GM23338 (cell line): ENCODE measurements at places on chromosomes 16 and 17. TPM values are rescaled to one million over a fixed set of nuclear protein-coding genes. Genes with fewer than 3 reads are reported as not detected.

Gene MYADML2
- 0.78 and 1.7 TPM in 2 replicates for total RNA-seq

Gene IRF8
- 1.4 and 2.8 TPM in 2 replicates for total RNA-seq

Gene AIPL1
- 0.17 and 0.43 TPM in 2 replicates for total RNA-seq

Gene TSR3
- 97.3 and 98.8 TPM in 2 replicates for total RNA-seq

Gene HBA2
- total RNA-seq, result 1.9 TPM in 1 of 2 replicates, not detected in the other

Gene PNMT
- 1.9 and 2.3 TPM in 2 replicates for total RNA-seq

Gene CTNS
- 21.8 and 30.1 TPM in 2 replicates for total RNA-seq

DNA sequence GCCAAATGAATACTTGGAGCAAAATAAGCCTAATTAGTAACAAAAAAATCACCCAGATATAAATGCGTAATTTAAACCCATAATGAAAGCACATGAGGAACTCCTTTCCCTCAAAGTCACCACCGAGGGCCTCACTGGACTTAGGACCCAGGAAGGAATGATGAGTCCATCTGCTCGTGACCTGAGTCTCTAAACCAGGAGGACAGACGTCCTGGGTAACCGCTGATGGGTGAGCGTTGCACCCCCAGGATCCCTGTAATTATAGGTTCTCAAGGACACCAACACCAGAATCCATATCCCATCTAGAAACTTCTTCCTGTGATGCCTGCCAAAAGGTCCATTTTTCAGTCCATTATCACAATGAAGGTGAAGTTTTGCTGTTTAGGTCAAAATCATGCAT, 121.4 kb downstream of the ZNF778 start:
- H3K4me3 ChIP-seq, result no peak overlapping the region
- H3K27ac ChIP-seq, result peak overlapping the region; percentile 60; the same call in 1 of the 2 replicates
- H3K36me3 ChIP-seq, result no peaks in the 10 kb centered on the region
- peaks cover 10% of the 10 kb centered on the region for H3K4me1 ChIP-seq
- DNase-seq, result no peak

DNA sequence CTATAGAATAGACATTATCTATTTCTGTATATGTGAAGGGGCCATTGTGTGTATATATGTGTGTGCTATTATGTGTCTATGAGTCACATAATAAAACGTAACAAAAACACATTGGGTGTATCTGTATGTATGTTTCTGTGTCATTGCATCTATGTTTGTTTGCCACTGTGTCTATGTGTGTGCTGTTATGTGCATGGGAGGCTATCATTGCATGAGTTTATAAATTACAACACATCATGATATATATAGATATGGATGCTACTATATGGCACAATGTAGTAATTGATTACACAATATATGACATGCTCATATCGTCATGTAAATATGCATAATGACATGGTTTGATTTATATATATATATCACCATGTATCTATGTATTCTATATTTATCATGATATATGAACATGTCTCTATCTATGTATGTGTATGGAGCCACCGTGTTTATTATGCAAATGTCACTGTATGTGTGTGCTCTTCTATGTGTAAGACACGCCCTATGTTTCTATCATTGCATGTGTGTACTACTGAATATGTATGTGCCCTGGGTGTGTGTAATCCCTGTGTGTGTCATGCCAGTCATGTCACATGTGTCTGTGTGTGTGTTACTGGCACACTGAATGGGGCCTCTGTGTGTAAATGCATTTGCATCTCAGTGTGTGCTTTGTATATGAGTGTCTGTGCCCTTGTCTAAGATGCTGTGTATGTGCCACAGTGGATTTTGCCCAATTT, 1.4 kb upstream of the TSPOAP1 start:
- peaks cover 38% of the 10 kb centered on the region for H3K4me1 ChIP-seq
- no peak for DNase-seq
- no peak overlapping the region for H3K27ac ChIP-seq
- H3K36me3 ChIP-seq, result no peaks in the 10 kb centered on the region
- peaks cover 6% of the 10 kb centered on the region for H3K27me3 ChIP-seq

- peak overlapping the region; percentile 98 for H3K4me3 ChIP-seq
- no peaks in the 10 kb centered on the region for H3K27me3 ChIP-seq
- DNase-seq, result no peak
- H3K36me3 ChIP-seq, result no peaks in the 10 kb centered on the region
- no peak overlapping the region for H3K27ac ChIP-seq
Measured at GRCh38 chr16:67934306-67935100, 2.1 kb downstream of the PSMB10 start.

DNA sequence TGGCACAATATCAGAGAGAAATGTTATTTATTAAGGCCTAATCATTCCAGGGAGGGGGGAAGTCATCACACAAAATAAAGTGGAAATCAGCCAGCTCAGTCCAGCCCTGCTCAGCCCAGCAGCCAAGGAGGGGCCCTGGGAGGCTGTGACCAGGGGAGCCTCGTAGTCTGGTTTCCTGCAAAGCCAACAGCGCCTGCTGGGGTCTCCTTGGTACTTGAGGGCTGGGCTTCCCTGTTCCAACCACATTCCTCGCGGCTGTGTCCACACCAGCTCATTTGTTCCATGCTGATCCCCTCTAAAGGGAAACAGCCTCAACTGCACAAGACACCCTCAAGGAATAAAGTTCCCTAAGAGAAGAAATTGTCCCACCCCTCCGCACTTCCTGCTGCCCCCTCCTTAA, 154.0 kb downstream of the TMEM132E start:
- H3K36me3 ChIP-seq, result no peaks in the 10 kb centered on the region
- no peak for DNase-seq
- H3K27me3 ChIP-seq, result no peaks in the 10 kb centered on the region
- no peak overlapping the region for H3K27ac ChIP-seq

DNA sequence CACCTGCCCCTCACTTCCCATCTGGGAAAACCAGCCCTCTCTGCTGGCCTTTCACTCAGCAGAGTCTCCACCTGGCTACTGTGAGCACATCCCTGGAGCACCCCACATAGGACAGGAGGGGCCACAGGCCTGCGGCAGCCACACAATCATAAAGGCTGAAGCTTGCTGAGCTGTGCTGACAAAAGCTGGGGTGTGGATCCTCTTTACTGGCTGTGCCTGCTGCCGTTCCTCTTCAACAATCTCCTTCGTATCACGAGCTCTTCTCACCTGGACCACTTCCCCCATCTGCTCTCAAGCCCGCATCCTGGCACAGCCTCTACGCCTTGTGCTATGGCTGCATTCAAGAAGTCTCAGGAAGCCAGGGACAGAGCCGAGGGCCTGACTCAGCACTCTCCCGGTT, 86.1 kb downstream of the ZNF778 start:
- H3K27me3 ChIP-seq, result no peaks in the 10 kb centered on the region

DNA sequence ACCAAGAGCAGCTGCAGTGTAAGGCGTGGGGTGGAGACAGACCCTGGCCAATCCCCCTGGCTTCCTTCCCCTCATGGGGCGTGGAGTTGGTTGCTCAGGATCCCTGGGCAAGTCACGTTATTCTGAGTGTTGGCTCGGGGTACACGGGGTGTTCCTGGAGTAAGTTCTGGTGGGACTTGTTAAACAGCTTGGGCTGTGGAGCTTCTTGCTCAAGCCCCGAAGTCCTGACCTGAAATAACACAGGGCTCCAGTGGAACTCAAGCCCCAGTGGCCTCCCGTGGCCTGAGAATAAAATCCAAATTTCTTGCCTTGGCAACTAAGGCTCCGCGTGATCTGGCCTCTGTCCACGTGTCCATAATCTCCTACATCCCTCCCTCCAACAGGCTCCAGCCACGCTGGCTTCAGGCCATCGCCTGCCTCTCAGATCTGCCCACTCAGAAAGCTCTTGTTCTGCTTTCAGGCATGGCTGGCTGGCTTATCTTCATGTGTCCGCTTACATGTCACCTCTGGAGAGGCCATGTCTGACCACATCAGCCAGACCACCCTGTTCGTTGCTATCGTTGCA, 49.3 kb upstream of the BCO1 start:
- no peak for DNase-seq
- H3K36me3 ChIP-seq, result no peaks in the 10 kb centered on the region
- H3K27me3 ChIP-seq, result no peaks in the 10 kb centered on the region
- no peaks in the 10 kb centered on the region for H3K4me1 ChIP-seq
- H3K4me3 ChIP-seq, result no peak overlapping the region

DNA sequence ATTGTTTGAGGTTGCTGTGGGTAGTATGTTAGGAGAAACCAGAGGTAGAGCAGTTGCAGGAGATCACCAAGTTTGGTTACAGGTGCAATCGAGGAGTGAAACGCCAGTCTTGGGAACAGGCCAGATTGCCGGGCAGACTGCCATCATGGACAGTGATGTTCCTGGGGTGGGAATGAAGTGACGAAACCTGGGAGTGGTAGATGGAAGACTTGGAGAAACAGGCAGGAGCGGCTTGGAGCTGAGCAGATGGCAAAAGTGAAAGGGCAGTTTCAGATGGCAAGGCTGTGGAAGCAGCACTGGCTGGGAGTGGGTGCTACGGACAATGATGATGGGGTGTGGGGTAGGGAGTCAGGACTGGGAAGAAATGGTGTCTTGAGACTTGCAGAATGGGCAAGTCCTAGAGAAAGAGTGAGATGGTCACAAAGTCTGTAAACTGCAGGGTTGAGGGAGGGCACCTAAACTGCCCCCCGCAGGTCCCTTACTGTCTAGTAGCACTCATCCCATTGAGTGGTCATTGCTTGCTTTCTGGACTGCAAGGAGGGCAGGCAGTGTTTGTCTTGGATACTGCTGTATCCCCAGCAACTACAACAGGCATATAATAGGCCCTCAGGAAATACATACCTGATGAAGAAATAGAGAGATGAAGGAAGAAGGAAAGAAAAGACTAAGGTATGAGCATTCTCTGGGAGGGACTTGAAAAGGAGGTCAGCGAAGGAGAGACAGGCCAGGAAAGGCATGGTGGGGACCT, 29.5 kb upstream of the ULK2 start:
- 0 out of 2 replicates have a peak overlapping the region, but pooled peaks have one; percentile 0 for H3K27ac ChIP-seq
- no peak overlapping the region for H3K4me3 ChIP-seq
- H3K36me3 ChIP-seq, result 0 out of 2 replicates have a peak, but pooled peaks cover 2% of the 10 kb centered on the region
- H3K27me3 ChIP-seq, result no peaks in the 10 kb centered on the region

DNA sequence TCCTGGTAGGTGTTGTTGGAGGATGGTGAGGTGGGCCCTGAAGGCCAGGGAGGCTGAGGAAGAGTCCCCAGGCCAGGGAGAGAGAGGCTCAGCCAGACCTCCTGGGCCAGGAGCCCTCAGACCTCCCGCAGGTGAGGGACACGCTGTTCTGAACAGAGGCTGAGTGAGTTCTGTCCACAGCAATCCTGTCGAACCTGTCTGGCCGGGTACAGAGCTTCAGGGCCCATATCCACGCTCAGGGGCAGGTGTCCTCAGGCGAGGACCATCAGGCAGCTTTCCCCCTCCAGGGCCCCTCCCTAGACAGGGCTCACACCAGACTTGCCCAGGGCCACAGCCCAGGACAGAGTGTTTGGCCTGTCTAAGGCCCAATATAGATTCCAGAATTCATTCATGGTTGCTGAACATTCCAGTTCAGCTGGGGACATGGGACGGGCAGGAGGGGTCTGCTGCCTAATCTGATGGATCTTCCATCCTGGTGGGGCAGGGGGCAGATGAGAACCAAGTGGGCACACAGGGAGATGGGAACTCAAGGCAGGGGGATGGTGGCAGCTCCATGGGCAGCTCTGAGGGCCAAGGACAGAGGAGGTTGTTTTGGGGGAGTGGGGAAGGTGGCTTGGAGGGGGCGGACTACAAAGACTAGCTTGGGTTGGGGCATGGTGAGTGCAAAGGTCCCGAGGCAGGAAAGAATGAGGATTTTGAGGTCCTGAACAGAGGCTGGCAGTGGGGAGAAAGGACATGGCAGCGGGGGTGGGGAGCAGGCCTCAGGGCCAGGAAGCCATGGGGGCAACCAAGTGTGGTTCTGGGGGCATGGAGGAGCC, 23.4 kb upstream of the MPRIP start:
- no peak overlapping the region for H3K27ac ChIP-seq
- DNase-seq, result no peak
- no peaks in the 10 kb centered on the region for H3K27me3 ChIP-seq
- no peaks in the 10 kb centered on the region for H3K36me3 ChIP-seq
- no peak overlapping the region for H3K4me3 ChIP-seq

DNA sequence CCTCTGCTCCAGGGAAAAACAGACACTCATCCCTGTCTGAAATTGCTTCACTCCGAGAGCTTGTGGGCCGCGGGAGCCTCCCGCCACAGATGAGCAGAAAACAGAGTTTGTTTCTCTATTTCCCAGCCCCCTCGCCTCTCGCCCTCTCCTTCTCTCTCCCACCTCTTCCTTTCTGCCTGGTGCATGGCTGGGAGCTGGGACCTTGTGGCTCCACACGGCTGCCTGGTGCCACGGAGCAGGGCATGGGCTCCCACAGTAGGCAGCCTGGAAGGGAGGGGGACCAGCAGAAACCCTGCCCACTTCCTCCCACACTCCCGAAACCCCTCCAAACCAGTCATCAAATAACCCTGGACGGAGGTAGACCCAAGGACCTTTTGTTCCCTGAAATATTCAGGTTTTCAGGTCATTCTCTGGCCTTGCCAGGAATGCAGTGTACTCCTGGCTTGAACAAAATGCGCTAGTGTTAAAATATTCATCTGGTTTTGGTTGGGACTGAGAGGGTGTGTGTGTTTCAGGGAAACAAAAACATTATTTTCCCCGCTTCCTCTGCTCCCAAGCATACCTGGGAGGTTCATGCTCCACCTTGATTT, 204.9 kb downstream of the C16orf78 start:
- H3K36me3 ChIP-seq, result no peaks in the 10 kb centered on the region
- DNase-seq, result no peak
- peak overlapping the region; percentile 23; the same call in 1 of the 2 replicates for H3K27ac ChIP-seq
- peaks cover 19% of the 10 kb centered on the region for H3K4me1 ChIP-seq

GRCh38 chr16:73047221-73047535, 750 bp downstream of the ZFHX3 start:
- H3K27me3 ChIP-seq, result peaks cover 93% of the 10 kb centered on the region
- H3K27ac ChIP-seq, result no peak overlapping the region
- peak overlapping the region; percentile 68 for H3K4me3 ChIP-seq
- H3K4me1 ChIP-seq, result peaks cover 88% of the 10 kb centered on the region

DNA sequence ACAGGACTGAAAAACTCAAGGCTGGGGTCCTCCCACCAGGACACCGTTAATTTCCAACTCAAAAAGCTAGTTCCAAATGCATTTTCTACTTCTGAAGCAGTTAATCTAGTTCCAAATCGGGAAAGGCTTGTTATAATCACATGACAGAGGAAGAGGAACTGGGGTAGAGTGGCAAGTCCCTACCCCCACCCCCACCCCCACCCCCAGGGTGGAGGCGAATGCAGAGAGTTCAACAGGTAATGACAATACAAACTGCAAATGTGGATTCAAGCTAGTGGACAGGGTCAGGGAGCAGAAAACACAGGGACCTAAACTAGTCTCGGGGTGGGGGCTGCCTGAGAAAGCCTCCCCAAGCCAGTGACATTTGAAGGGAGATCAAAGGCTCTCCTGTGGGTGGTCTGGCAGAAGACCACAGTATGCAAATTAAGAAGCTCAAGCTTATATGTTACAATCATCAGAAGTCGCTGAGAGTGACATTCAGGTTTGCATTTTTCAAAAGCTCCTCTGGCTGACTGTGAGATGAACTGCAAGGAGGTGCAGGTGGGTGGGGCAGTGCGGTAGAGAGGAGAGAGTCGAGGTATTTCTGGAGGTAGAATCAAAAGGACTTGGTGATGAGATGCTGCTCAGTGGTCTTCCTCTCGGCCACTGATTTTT, 56.4 kb upstream of the SLC25A19 start:
- H3K4me3 ChIP-seq, result peak overlapping the region; percentile 58
- peaks cover 74% of the 10 kb centered on the region for H3K4me1 ChIP-seq
- H3K27me3 ChIP-seq, result no peaks in the 10 kb centered on the region
- H3K27ac ChIP-seq, result peak overlapping the region; percentile 99
